H1 (cell line): ENCODE measurements at places on chromosomes 11 and 22. TPM values are rescaled to one million over a fixed set of nuclear protein-coding genes. Genes with fewer than 3 reads are reported as not detected.

DNA sequence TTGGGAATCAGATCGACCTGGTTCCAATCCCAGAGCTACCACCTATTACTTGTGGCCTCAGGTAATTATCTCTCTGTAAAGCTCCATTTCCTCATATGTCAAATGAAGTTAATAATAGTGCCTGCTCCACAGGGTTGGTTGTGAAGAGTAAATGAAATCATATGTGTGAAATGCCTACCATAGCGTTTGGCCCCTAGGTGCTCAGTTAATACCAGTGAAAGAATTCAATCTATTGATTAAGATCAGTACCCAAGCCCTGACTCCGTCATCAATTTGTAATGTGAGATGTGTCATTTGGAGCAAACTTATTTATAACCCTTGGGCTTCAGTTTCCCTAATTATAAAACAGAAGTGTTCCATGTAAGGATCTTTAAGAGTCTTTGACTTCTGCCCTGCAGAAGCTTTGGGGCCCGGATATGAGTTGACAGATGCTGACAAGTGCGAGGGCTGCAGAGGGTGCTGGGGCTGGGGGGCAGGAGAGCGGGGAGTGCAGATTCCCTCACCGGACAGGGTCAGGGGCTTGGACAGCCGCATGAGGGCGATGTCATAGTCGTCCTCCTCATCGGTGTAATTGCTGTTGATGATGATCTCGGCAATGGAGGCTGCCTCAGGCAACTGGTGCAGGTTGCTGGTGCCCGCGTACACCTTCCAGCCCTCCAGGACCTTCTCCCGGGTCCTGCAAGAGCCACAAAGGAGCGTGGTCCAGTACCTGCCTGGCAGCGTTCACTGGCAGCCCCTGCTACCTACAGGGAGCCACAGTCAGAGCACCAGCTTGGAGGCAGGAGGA, 20.9 kb downstream of the TMPRSS13 start:
- H3K36me3 ChIP-seq, result no peaks in the 10 kb centered on the region
- H3K4me3 ChIP-seq, result no peak overlapping the region
- H3K27me3 ChIP-seq, result no peaks in the 10 kb centered on the region

DNA sequence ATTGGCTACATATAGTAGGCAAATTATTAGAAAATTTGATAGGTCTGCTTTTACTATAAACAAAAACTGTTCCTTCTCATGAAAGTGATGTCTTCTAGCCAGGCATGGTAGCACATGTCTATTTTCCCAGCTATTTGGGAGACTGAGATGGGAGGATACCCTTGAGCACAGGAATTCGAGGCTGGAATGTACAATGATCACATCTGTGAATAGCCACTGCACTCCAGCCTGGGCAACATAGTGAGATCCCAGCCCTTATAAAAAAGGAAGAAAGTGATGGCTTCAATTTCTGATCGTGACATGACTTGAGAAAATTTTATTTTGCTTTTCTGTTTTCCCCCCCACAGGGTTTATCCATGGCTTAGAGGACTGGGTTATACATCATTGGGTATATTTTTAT, 19.5 kb upstream of the B3GNT6 start:
- H3K4me3 ChIP-seq, result no peak overlapping the region
- H3K36me3 ChIP-seq, result no peaks in the 10 kb centered on the region
- DNase-seq, result no peak
- no peak overlapping the region for H3K27ac ChIP-seq
- H3K27me3 ChIP-seq, result no peaks in the 10 kb centered on the region

The SLC37A2 gene
- 1.1 and 1.3 TPM in 2 replicates for total RNA-seq

The PHRF1 gene
- total RNA-seq, result 37.3 and 39.8 TPM in 2 replicates

The C11orf71 gene
- total RNA-seq, result 5.4 and 5.8 TPM in 2 replicates
